A549 (cell line): ENCODE measurements at places on chromosomes 12 and 14.

DNA sequence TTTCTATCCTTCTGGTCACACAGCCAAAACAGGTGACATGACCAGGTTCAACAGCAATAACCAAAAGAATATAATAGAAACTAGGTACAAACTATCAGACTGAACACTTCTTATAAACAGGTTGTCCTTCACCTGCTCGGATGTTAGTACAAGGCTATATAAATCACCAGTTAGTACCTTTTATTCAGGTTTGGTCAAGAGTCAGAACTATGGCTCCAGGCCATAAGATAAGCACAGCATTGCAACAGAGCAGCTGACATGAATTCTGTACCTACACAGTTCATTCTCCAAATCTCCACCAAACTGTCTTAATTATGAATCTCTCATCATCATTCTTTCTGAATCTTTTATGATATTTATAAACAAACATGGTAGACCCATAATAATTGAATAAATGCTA lies 123.9 kb downstream of the DIO2 start:
- no peak for DNase-seq

DNA sequence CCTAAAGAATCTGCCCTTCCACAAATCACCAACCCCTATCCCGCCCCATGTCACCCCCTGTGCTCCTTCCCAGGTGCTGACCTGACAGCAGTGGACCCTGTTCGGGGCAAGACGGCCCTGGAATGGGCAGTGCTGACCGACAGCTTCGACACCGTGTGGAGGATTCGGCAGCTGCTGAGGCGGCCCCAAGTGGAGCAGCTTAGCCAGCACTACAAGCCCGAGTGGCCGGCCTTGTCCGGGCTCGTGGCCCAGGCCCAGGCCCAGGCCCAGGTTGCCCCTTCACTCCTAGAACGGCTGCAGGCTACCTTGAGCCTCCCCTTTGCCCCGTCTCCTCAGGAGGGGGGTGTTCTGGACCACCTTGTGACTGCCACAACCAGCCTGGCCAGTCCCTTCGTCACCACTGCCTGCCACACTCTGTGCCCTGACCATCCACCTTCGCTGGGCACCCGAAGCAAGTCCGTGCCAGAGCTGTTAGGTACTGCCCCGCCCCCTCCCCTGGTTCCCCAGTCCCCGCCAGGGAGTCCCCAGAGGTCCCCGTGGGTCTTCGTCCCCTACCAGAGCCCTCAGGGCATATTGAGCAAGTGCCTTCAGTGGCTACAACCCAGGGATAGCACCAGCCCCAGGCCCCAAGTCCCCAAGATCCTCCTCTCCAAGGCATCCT lies 2.7 kb downstream of the ANKRD33 start:
- DNase-seq: no peak

- no peak for DNase-seq
These were observed 170.5 kb upstream of the RBM19 start for GRCh38 chr12:114136631-114137030.

DNA sequence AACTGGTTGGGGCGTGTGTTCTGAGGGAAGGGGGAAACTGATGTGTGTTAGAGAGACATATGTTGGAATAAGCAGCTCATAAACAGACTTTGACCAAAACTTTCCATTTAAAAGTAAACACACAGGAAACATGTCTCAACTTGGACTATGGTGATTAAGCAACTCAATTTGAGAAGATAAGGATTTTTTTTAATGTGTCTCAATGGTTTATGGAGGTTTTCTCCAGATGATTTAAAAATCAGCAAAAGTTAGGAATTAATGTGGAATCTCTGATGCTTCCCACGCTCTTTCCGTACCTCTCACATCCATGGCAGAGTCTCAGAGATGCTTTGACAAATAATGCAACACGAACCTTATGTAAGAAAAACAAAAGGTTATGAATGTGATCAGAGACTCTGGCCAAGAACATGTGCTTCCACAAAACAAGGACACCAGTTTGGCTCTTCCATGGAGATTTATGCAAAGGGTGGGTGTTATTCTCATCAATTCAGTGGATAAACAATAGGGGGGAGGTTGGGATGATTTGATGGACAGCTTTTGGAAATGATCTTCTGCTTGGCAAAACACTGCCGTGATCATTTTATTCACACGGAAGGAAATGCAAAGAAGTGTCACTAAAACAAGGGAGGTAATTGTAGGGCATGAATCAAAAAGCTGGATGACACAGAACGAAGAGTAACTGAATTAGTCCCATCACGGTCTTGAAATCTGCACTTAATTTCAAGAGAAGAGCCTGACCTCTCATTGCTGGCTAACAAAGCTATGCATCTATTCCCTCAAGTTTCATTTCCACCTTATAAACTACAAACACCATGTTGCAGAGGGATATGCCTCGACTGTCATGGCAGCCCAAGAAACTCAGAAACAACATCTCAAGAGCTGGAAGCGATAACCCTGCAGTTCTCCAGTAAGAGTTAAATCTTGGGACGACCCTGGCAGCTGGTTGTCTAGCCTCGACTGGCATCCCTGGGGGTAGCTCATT lies 76.5 kb downstream of the FOXN3 start:
- no peak for DNase-seq

DNA sequence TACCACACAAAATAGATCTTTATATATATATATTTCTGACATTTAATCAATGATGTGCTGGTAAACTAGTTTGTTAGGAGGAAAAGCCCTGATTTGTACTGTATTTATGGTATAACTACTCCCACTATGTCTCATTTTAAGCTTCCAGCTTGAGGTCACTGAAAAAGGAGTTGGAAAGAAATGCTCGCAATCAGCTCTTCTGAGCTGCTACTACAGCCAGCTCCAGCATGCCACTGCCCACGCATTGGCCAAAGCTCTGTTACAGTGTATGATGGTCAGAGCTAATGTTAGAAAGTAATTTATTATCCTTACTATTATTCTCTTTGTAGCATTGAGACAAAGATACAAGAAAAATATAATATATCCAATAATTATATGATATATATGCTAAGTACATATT lies 55.0 kb upstream of the PCED1B start:
- DNase-seq: no peak

GRCh38 chr12:25755136-25755970 lies 202.3 kb upstream of the LMNTD1 start:
- no peak for DNase-seq

- DNase-seq: no peak
These were observed 258.7 kb downstream of the SYT10 start for GRCh38 chr12:33180918-33181317.
